ENCODE measurements at places on chromosomes 12 and 14.

GRCh38 chr12:52191841-52192791 is at the start of gene KRT80:
Gene KRT80 (minus strand): TSS chr12:52192014. CDS start chr12:52191902, 112 bp downstream.
- DNase-seq, result peak; percentile 93

- peak; percentile 70 for DNase-seq
These were observed 4.9 kb upstream of the FOXG1 start for GRCh38 chr14:28761438-28762291.

DNA sequence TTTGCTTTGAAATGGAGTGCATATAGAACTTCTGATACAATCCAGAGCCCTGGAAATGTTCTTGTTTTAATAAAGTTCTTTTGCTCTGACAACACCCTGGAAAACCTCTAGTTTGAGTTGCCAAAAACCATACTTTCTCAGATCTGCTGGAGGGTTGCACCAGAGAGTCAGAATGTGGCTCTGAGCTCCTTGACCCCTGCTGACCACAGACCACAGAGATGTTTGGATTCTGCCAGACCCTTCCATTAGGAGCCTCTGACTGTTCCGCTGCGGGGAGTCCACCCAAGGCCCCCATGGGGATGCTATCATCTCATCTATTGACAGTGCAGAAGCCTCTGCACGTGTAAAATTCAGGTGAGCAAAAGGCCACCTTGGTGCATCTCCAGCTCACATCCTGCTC is 332.6 kb downstream of the GLT1D1 start:
- no peak for DNase-seq

DNA sequence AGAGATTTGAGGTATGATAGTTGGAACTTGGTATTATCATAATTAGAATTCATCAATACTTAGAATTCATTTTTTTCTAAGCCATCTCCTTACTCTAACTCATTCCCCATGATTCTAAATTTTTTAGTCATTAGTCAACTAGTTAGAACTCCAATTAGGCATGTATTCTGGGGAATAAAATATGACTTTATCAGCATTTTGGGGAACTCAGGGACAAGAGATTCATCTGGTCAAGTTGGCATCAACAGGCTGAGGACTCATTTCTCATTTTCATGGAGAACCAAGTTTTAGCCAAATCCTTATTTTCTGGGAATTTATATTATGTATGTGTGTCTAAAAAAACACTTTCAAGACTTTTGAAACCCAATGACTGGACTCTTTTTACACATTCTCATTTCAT is 29.2 kb downstream of the DIP2B start:
- DNase-seq, result no peak

GRCh38 chr14:82710267-82710841 is 1176.7 kb upstream of the SEL1L start:
- DNase-seq, result no peak

GRCh38 chr12:52356762-52357580 is 10.3 kb downstream of the KRT85 start:
- DNase-seq, result no peak

- no peak for DNase-seq
These were observed 108.4 kb downstream of the RFLNA start for GRCh38 chr12:124403273-124403672.

- DNase-seq, result no peak
These were observed 1.5 kb downstream of the RAP1B start for GRCh38 chr12:68612202-68612601.

- DNase-seq, result no peak
These were observed 110.2 kb downstream of the SNAPC1 start for GRCh38 chr14:61872452-61872851.

GRCh38 chr12:93533310-93533709 is 39.2 kb upstream of the SOCS2 start:
- DNase-seq, result no peak

DNA sequence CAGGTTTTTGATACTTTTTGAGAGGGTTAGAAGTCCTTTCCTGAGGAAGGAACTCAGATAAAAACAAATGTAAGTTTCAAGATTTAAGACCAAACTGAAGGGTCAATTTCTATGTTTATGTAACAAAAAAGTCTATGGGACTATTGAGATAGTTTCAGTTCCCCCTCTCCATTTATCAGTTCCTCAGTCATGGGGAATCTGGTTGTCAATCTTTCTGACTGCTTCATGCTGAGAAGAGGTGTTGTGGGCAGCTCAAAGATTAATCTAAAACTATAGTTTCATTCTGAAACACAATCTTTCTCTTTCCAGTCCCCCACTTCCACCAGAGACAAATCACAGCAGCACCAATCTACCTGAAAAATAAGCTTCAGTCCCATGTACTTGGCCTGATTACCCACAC is 93.7 kb downstream of the KCNMB4 start:
- no peak for DNase-seq

DNA sequence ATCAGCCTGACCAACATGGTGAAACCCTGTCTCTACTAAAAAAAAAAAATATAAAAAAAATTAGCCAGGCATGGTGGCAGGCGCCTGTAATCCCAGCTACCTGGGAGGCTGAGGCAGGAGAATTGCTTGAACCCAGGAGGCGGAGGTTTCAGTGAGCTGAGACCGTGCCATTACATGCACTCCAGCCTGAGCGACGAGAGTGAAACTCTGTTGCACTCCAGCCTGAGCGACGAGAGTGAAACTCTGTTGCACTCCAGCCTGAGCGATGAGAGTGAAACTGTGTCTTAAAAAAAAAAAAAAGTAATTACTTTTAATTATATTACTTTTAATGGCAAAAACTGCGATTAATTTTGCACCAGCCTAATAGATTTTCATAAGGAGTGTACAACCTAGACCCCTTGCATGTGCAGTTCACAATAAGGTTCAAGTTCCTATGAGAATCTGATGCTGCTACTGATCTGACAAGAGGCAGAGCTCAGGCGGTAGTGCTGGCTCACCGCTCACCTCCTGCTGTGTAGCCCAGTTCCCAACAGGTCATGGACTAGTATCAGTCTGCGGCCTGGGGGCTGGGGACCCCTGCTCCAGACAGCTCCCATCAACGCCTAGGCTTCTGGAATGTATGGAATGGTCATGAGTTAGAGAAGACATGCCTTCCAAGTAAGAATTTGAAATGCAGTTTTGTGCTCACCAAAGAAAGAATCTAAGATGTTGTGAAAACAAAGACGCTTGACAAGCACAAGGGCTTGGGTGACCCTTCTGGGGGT is 10.1 kb downstream of the LTB4R start:
- no peak for DNase-seq

DNA sequence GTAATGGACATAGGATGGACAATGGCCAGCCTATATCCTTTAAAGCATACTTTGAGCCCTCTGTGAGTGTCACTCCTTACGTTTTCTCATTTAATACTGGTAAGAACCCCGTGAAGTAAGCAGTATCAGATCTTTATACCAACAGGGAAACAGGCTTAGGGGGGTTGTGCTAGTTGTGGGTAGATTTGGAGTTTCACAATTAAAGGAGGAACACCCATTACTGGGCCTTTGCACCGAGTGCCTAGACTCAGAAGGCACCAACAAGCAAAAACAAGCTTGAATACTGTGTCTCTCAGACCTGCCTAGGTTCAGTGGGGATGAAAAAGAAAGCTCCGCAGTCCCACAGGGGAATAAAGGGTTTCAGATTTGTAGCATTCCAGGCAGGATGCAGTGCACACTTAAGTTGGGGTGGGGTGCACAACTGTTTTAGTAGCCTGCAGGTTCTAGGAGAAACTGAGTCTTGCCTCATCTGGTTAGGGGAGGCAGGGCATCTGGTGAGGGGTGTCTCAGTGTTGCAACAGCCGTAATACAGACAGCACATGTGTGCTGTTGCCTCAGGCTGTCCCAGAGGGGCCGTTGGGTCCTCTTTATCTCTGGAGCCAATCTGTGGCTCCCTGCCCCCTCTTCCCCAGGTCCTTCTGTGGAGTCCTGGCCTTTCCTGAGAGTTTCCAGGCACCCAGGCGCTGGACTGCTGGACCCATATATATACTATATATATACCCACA is 51.2 kb downstream of the IRAK3 start:
- DNase-seq, result no peak

- DNase-seq, result no peak
These were observed 13.8 kb downstream of the SLC41A2 start for GRCh38 chr12:104944252-104944651.

GRCh38 chr14:32358781-32359180 is 29.7 kb downstream of the AKAP6 start:
- no peak for DNase-seq

DNA sequence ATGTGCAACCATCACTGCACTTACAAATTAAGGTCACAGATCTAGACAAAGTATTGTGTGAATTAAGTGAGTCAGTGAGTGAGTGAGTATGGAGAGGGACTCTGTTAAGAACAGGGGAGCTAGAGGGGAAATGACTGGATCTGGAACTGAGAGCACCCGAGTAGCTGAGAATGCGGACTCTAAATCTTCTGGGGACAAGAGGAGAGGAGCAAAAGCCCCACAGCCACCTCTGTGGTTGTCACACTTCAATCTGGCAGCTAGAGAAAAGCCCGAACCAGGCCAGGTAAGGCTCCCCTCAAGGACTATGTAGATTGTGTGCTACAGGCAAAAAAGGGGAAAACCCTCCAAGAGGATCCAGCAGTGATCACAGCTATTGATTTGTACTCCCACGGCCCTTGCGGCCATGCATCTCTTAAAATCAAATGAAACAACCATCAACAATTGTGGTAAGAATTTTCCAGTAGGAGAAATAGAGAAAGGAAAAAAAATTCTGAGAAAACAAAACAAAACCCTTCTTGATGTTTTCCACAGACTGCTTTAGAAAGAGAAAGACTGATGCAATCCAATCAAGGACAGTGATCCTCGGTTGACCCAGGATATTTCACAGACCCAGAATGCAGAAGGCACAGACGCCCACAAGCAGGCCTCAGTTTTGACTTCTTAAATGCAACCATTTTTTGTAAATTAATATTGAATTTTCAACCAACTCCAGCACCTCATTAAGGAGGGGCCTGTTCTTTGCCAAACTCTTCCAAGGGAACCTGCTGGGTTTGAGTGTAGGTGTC is 109.6 kb downstream of the SLC38A6 start:
- no peak for DNase-seq

DNA sequence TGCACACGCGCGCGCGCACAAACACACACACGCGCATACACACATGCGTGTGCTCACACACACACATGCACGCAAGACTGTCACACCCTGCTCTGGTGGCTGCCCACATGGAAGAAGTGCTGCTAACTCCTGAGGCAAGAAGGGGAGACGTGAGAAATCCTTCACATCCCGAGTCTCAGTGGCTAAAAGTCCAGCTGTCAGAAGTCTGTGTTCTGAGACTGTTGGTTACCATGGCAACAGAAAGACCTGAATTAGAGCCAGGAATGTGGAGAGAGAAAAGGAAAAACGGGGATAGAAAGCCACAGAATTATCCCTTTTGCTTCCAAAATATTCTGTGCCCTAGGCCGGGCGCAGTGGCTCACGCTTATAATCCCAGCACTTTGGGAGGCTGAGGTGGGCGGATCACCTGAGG is 71.2 kb downstream of the PPFIBP1 start:
- DNase-seq, result peak; percentile 37

DNA sequence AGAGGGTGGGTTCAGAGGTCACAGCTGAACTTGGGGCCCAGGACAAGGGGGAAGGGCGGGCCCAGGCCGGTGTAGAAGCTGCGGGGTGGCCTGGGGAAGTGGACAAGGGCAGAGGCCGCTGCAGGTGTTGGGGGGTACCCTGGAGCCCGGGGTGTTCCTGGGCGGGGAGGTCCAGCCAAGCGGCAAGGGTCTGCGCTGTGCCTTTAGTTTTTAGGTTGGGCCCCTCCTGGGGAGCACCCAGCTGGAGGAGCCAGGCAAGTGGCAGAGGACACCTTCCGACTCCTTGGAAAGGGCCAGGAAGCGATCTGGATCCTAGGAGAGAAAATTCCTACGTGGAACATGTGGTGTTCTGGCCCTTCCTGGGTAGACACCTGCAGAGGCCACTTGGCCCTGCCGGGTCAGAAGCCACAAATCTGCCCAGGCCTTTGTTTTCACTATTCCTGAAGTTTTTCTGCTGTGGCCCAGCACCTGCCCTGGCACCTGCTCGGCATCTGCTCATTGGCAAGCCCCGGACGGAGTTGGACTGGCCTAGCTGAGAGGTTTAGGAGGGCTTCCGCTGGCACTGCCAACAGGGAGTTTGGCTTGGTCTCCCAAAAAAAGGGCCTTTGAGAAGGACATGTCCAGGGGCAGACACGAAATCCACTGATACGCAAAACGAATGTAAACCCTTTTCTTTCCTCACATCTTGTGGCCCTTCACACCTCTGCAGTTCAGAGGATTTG is 61.1 kb downstream of the SMUG1 start:
- DNase-seq, result no peak

DNA sequence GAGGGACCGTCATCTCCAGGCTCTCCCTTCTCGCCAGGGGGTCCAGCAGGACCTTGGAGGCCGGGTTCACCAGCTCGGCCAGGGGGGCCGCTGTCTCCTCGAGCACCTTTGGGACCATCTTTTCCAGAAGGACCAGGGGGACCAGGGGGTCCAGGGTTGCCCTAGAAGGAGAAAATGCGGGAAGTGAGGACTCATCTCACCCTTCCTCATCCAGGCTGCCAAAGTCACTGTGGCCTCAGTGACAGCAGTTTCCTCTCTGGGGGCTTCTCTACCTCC is 15.1 kb downstream of the TMEM106C start:
- no peak for DNase-seq

DNA sequence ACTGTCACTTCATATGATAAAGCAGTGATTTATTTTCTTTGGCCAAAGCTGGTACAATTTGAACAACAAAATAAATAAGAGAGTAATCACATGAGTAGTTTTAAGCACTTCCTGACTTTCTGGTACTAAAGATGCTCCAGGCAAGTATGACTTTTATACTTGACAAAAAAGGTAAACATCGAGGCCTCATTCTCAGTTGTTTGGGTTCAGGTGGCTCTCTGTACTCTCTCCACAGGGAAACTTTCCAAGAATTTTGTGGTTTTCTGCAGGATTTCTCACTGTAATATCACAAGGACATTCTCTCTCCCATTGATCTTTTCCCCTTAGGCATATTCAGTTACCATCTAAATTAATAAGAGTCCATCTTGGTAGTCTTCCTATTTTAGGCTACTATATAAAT is 26.6 kb upstream of the KCNC2 start:
- no peak for DNase-seq

DNA sequence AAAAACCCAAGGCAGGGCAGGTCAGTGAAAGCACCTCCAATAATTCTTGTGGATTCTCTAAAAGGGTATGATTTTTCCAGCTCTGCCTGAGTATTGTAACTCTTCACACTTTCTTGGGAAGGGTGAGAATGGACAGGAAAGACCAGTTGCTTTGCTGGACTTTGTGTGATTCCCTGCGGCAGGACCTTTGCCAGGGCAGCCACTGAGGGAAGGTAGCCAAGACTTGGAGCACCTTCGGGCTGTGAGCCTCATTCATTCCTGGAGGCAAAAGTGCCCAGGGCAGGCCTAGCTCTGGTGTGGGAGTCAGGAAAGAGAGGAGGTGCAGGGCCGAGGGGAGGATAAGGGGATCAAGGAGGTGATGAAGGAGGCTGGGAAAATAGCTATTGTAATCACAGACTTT is 80.2 kb downstream of the VCPKMT start:
- no peak for DNase-seq

DNA sequence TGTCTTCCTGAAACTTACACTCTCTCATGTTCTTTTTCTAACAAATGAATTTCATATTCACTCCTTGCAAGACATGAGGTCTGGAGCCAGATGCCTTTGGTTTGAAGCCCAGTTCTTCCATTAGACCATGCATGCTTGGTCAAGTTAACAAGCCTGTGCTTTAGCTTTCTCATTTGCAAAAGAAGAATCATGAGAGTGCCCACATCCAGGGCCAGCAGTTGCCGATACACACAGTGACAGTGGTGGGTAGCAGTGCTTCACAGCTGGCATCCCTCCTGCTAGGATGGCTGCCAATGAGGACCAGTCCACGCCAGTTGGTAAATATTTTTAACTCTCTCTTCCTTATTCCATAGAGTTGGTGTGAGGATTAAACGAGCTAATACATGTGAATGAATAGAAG is 163.1 kb downstream of the PHLDA1 start:
- peak; percentile 98 for DNase-seq

GRCh38 chr12:128073937-128074336 is 193.0 kb upstream of the TMEM132C start:
- no peak for DNase-seq

Data from NCI-H446 (cell line).